ENCODE measurements at places on chromosomes 5 and 9.

GRCh38 chr5:37658440-37658839, 181.4 kb downstream of the GDNF start:
- no peak for DNase-seq

GRCh38 chr5:79898611-79899010, 92.5 kb downstream of the MTX3 start:
- DNase-seq: no peak

- no peak for DNase-seq
These were observed 55.6 kb downstream of the PTPDC1 start for GRCh38 chr9:94139672-94140417.

DNA sequence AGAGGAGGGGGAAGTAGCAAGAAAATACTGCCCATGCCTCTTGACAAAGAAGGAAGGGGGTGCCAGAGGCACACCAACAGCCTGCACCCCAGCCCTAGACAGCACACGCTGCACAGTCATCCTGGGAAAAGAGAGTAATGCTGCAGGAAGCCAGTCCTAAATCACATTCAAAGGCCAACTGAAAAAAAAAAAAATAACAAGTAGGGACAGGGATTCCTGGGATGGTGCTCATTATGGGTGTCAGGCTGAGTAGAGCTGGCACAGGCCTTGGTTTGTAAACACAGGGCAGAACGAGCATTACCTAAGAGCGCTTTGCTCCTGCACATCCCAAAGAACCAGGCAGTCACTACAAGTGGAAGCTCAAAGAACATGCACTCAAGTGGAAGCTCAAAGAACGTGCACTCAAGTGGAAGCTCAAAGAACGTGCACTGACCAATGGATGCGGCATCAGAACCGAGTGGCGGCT, 7.8 kb downstream of the RAPGEF1 start:
- DNase-seq: no peak

DNA sequence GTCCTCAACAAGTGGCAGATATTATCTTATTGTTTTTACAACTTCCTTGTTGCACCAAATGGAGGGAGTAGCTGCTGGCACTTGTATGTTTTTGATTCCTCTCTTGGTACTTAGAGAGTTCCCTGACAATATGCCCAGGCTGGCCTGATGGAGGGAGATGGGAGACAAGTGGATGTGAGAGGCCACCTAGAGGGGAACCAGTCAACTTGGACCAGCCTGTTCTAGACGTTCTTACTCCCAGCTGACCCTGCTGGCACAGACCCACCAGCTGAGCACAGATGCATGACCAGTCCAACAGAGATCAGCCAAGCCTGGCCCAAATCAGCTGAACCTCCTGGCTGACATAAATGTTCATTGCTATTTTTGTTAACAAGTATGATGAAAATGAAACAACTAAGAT, 60.9 kb upstream of the GDNF start:
- DNase-seq: no peak

DNA sequence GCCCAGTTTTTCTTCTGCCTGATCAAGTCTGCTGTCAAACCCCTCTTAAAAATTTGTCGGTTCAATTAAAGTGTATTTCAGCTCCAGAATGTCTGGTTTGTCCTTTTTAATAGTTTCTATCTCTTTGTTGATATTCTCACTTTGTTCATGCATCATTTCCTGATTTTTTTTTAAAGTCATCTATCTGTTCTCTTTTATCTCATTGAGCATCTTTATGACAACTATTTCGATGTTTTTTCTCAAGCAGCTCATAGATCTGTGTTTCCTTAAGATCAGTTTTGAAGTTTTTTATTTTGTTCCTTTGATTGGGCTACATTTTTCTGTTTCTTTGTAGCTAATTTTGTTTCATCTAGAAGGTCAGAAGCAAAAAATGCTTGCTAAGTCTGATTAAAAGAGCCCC, 53.7 kb downstream of the FGD3 start:
- DNase-seq: no peak

DNA sequence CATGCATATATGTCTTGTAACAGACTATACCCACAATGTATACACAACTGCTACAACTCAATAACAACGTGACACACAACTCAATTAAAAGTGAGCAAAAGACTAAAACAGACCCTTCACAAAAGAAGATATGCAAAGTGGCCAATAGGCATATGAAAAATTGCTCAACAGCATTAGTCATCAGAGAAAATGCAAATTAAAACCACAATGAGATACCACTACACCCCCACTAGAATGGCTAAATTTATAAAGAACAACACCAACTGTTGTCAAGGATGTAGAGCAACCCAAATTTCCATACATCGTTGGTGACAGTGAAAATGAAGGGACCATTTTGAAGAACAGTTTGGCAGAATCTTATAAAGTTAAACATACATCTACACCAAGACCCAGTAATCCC, 38.9 kb downstream of the GABRB2 start:
- DNase-seq: no peak

DNA sequence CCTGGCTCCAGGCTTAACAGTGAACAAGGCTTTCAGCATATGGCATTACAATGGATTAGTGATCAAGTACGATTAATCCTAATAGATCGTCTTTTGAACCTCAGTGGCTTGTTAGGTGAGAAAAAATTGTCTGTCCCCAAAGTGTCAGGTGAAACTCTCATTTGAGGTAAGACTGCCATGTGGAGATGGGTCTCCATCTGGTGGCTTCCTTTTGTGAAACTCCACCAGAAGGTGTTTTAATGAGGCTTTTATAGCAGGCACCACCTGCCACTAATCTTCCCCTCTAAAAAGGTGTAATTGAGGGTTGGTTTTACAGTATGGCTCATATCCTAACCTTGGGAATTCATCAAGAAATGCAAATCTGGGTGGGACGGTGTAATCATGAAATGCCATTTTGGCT, 471.1 kb upstream of the MPDZ start:
- no peak for DNase-seq

DNA sequence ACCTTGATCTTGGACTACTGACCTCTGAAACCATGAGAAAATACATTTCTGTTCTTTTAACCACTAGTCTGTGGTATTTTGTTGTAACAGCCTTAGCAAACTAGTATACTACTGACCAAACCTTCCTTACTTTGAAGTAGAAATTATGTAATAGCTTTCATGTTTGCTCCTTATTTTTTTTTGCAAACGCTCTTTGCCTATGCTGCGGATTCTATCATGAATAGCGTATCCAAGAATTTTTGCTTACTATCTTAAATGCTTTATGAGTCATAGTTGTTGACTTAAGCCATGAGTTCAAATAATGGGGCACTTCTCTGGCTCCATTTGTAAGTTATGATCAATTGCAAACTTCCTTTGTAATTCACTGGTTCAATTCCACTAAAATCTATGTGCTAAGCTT, 154.8 kb upstream of the CYLC2 start:
- no peak for DNase-seq

DNA sequence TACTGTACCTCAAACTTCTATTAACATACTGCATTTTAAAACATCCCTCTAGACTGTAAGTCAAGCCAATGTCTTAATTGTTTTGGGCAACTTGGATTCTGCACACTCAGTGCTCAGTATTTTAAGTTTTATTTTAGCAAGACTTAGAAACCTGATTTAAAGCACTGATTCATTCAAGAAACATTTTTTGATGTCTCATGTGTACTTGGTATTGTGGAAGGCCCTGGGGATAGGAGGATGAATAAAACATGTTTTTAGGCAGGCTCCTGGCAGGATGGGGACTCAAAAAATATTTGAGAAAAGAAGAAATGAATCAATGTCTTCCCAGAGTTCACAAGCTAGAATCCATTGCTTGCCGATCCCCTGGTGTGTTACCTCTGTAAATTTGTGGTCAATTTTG, 334.0 kb upstream of the PUM3 start:
- DNase-seq: no peak

- no peak for DNase-seq
These were observed 36.3 kb upstream of the CDKN2AIPNL start for GRCh38 chr5:134447815-134448520.

DNA sequence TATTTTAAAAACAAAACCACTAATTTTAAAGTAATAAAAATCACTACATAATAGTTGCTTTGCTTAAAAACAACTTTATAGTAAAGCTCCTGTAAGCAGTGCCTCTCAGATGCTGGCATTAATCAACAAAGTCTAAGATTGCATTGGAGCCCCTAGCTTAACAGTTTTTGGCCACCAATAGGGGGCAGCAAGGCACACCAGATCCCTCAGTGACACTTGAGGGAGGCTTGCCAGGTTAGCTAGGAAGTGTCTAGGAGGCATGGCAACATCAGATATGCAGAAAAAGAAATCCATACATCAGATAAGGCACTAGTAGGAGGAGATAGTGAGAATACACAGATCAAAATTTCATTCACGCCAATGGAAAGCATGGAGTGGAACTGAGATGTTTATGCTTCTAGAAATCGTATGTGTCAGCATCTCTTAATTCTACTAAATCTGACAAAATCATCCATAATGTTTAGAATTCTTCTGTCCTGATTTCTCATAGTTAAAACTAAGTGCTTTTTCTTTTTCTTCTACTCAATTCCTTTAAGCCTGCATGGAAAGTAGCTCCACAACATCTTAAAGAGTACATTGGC, 73.6 kb upstream of the PAM start:
- peak; percentile 64 for DNase-seq

GRCh38 chr5:86917117-86917579, 299.4 kb downstream of the COX7C start:
- peak; percentile 18 for DNase-seq

DNA sequence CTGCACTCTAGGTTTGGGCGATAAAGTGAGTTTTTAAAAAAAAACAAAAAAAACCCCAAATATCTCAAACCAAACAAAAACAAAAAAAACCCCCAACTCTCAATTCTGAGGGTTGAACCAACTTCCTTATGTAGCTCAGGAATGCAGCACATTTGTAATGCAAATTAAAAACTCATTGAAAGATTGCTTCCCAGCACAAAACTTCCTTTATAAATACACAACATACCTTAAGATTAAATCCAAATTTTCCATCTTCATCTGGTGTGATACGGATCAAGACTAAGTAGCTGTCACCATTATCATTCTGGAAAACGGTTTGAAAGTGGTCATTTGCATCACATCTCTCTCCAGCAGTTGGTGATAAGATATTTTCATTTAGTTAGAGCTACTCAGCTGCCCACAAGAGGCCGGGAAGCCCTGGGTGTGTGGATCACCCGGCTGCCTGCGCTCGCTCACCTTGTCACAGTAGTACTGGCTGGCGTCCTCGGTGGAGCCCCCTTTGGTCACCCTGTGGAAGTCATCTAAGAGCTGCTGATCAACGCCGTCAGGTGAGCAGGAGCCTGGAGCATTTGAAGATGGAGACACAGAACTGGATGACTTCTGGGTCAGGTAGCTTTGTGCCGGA, 88.2 kb downstream of the PTPN3 start:
- peak; percentile 16 for DNase-seq

DNA sequence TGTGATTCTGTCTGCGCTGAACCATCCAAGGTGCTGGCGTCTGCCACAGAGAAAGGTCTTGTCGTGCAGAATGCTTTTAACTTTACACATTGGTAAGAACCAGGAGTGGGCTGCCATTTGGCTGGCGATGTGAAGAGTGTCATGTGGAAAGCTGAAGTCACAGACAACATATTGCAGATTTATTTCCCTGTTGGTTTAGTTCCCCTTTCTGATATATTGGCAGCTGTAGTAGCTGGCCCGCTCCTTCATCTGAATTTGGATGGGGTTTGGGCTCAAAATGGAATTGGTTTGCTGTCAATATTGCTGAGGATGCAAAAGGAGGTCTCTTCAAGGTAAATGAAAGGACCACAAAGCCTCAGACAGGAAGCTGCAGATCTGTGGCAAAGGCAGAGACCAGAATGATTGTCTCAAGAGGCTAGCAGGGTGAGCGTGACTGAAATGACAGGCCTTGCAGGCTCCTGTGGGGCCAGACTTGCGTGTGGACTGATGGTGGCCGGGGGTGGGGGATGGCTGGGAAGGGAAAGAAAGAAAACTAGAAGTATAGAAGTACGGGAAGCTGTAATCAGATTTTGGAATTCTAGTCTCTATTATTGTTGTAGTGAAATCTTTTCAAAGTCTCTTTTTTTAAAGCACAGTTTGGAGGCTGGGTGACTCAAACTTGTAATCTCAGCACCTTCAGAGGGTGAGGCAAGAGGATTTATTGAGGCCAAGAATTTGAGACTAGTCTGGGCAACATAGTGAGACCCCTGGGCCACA, 25.1 kb upstream of the CD180 start:
- peak; percentile 59 for DNase-seq

DNA sequence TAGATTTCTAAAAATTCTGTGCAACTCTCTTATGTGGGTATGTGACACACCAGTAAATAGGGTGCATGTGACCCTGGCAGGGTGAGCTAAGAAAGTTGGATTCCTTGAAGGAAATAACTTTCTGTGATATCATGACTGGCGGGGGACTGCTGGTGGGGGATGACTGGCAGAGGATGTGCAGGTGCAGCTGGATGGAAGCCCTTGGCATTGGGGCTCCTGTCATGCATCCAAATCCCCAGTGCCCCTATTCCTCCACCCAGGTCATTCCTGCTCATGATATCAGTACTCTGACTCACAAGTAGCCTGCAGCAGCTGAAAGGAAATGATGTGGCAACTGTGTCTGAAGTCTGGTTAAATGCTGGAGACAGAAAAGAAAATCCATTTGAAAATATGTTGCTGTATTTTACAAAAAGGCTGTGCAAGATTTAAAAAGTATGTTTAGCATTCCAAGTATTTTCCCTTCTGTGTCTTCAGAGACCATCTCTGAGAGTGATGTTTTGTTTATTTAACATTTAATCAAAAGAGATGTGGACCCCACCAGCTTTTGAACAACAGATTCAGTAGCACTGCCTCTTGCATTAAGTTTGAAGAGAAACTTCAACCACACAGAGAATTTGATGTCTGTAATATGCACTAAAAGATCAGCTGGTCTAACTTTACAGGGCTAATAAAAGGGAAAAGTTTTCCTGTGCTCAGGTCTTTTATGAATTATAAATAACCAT, 17.9 kb upstream of the ZSWIM6 start:
- peak; percentile 67 for DNase-seq

- DNase-seq: no peak
These were observed 3.0 kb downstream of the GOLM1 start for GRCh38 chr9:86096386-86096785.

GRCh38 chr9:129027685-129028191, 393 bp downstream of the SH3GLB2 start:
- DNase-seq: no peak

GRCh38 chr5:125375143-125375542, 628.7 kb upstream of the ZNF608 start:
- DNase-seq: no peak

- DNase-seq: no peak
These were observed 25.8 kb upstream of the ARSI start for GRCh38 chr5:150328515-150328914.

GRCh38 chr5:138032572-138033385, at the start of gene FAM13B:
TSS of gene FAM13B (minus strand) at chr5:138033079. CDS start at chr5:138019111, 13,968 bp downstream.
- peak; percentile 87 for DNase-seq

- no peak for DNase-seq
These were observed 86.4 kb downstream of the ARRDC3 start for GRCh38 chr5:91296674-91297143.
